ENCODE measurements at places on chromosomes 3 and 15.

- DNase-seq: no peak
These were observed 117.5 kb upstream of the PTPRG start for GRCh38 chr3:61443886-61444285.

DNA sequence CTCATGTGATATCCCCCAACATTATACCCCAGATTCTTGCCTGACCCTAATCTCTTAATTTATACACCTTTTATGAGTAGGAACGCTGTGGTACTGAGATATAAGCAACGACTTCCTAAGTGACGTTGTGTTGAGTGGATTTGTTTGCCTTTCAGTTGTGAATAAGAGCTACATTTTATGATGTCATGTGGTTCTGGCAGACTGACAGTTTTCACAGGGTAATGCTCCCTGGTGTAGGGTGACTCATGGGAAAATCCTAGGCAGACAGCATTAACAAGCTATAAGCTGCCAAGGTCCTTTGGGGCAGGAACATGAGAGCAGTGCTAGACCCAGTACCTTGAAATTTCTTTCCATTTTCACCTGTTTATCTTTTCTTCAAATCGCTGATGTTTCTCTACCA, 11.2 kb downstream of the C3orf52 start:
- DNase-seq: no peak

DNA sequence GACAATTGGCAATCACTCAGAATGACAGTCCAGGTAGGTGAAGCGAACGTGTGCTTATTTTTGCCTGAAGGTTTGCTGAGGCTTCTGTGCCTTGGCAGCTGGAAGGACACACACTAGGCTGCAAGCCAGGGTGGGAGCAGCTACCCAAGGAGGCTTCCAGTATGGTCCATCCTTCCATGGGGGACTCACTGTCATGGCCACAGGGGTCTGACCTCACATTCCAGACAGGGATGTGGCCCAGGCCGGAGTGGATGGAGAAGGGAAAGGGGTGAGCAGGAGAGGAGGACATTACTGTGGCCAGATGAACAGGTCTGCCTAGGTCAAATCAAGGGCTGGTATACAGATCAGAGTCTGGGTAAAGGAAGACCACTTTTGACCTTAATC, 247.7 kb downstream of the ADAMTS17 start:
- DNase-seq: no peak

DNA sequence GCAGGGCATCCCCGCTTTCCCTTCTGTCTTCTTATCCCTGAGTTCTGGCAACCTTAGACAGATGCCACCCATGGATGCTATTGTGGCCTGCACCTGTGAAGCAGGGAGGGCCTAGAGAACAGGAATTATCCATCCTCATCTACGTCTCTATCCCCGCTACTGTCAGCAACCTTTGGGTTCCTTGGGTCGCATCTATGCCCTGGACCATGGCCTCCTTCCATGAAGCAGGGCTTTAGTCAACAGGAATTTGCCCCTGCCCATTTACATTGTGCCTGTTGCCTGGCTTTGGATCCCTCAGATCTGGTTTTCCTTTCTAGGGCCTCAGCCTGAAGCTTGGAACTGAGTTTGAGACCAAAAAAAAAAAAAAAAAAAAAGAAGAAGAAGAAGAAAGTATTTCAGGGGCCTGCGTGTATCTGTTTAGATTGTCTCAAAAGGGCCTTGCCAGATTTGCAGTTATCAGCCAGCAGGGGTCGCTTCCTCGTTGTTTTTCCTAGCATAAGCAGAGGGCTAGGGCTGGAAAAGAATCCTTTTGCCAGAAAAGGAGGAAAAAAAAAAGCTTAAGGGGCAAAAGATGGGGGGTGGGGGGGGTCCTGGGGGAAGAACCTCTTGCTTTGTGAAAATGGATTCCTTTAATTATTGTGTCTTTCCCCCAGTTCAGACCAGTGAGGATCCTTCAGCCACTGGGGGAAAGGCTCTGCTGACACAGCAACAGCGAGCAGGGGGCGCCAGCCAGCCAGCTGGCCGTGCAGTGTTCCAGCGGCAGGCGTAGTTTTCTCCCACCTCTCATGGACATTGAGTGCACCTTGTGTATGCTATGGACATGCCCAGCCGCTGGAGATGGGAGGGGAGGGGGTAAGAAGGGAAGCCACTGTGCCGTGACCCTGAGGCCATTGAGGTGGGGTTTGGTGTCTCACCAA, 65.7 kb upstream of the ALDH1L1 start:
- peak; percentile 49 for DNase-seq

DNA sequence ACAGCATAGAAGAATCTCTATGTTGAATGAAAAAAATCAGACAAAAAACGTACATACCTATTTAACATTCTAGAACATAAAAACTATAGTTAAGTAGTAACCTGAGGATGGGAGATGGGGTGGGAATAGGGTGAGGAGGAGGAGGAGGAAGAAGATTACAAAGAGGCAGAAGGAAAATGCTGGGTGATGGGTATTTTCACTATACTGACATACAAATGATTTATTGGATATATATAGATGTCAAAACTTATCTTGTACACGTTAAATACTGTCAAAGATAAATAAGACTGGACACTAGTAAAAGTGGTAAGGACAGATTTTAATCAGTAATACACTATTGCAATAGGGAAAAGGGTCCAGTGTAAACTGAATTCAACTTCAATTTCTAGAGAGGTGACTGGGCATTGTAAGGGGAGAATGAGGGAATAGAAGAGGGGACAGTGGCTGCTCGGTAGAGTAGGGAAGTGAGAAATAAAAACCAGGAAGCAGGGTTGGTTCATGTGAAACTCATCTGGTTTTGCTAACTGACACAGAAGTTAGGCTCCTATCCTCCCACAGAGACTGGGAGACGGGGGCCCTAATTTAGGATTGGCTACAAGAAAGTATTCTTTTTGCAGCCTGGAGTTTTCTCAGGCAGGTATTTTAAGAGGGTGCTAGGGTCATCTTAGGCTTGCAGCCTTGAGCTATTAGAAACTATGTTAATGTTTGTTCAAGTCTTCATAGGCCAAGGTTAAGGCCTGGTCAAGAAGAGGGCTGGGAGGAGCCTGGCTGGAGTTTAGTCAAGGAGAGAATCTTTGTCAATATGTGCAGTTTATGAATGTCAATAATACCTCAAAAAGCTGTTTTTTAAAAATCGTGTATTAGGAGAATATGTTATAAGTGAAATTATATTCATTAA, 15.0 kb upstream of the C15orf61 start:
- no peak for DNase-seq

DNA sequence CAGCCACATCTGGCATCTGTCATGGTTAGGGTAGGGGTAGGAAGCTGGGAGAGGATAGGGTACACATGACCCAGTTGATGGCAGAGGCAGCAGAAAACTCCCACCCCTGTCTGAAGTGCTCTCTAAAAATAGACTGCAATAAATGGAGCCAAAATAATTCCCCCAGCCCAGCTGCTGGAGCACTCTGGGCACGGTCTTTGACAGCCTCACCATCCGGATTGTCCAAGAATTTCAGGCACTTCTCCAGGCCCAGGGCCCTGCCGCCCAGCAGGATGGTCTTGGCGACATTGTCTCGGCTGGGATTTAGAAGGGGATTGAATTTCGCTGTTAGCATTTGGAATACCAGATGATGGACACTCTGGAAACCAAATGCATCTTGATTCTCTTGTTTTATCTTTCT, 103.7 kb downstream of the IQSEC1 start:
- DNase-seq: no peak

DNA sequence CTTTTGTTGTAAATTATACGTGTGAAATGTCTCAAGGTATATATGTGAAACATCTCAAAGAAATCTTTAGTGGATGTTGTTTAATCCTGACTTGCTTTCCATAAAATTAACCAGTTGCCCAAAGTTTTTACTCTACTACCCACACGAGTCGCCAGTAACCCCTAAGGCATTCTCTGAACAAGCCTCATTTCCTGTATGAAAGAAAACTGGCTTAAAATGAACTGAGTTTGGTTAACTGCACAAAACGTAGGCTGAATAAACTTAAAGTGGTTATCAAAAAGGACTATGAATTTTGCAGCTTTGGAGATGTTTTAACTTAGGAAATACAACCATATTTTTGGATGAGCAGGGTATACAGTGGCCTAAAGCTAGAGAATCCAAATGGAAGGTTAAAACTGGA, 2.7 kb upstream of the APPL1 start:
- no peak for DNase-seq

DNA sequence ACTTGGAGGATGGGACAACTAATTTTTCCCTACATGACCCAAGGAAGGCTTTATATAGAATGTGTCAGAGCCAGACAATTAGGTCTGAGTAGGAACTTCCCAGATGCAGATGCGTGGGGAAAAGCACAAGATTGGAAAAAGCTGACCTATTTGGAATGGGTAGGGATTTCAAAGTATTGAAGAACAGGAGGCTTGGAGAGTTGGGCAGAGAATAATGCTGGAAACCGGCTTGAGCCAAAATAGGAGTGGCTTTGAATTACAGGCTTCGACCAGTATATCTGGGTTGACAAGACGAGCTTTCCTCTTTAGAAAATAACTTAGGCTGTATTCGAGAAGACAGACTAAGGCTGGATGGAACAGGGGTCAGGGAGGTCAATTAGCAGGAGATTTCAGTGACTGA, 181.1 kb downstream of the GBE1 start:
- no peak for DNase-seq

GRCh38 chr15:63301088-63301487, 23.7 kb downstream of the APH1B start:
- DNase-seq: no peak

GRCh38 chr3:142064454-142064853, 84.9 kb downstream of the TFDP2 start:
- DNase-seq: no peak

GRCh38 chr3:36201546-36201945, 178.8 kb upstream of the STAC start:
- no peak for DNase-seq

GRCh38 chr3:97871801-97872524, 50.2 kb downstream of the CRYBG3 start:
- DNase-seq: no peak

DNA sequence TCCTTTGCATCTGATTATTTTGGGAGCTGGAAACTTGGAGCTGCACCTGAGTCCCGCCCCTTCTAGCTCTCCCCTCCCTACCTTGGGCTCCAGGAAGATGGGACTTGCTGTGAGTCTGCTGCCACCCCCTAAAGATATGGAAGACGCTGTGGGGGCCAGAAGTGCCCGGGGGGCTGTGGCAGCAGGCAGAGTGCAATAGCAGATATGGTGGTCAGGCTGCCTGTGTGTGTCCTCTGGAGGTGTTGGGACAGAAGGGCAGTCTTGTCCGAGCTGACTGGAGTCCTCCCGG, 485 bp downstream of the PAK6 start:
- DNase-seq: no peak

GRCh38 chr3:156460206-156460611, 94.7 kb downstream of the SSR3 start:
- no peak for DNase-seq

GRCh38 chr3:123618076-123618708, 33.3 kb upstream of the HACD2 start:
- DNase-seq: no peak

DNA sequence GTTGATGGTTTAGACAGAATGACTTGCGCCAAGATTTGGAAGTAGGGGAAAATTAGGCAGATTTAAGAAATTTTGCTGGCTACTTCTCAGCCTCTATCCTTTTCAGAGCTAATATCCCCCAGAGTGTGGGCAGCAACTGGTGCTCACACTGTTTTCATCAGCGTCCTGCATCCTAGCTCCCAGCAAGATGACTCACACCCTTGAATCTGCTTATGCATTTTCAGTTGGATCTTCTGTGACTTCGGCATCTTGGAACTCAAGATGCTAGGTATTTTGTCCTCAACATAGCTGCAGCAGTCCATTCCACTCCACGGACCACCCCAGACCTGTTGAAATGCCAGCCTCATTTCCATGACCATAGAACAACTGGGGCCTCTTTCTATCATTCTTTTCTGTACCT, 336.1 kb upstream of the NR2F2 start:
- DNase-seq: no peak

DNA sequence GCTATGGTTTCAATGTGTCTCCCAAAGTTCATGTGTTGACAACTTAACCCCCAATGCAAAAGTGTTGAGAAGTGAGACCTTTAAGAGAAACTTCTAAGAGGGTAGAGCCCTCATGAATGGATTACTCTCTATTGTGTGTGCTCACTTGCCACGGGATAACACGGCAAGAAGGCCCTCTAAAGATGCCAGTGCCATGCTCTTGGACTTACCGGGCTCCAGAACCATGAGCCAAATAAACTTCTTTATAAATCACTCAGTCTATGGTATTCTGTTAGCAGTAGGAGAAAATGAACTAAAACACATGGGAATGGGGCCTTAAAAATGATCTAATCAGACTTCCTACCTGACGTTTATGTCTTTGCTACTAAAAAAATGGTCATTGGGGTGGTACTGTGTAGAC, 2.6 kb upstream of the TCF12 start:
- DNase-seq: no peak

- no peak for DNase-seq
These were observed 11.8 kb downstream of the SSR3 start for GRCh38 chr3:156543043-156543555.

- DNase-seq: no peak
These were observed 149.1 kb upstream of the LRRFIP2 start for GRCh38 chr3:37323494-37323893.

- DNase-seq: no peak
These were observed 143.7 kb downstream of the MYLK start for GRCh38 chr3:123740391-123740822.
